ENCODE measurements at places on chromosomes 1 and 21.

DNA sequence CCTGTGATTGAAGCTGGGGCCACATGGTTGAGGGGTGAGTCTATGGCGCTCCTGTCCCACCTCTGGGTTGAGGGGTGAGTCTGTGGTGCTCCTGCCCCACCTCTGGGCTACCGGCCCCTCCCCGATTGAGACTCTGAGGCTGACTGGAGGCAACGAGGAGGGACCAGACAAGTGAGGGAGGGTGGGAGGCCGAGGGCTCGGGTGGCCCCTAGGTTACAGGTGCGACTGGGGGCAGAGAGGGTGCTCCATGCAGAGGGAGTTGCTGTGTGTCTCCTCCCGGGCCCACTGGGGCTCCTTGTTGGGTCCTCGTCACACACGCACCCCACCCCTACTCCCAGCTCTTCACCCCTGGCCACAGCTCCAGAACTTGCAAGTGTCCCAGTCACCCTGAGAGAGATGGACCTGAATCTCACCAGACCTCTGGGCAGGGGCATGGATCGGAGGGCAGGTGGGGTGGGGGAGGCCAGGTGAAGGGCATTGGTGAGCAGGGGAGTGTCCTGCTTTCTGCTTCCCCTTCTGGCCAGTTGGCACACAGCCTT, 12.8 kb downstream of the LDLRAP1 start:
- no peak for DNase-seq

DNA sequence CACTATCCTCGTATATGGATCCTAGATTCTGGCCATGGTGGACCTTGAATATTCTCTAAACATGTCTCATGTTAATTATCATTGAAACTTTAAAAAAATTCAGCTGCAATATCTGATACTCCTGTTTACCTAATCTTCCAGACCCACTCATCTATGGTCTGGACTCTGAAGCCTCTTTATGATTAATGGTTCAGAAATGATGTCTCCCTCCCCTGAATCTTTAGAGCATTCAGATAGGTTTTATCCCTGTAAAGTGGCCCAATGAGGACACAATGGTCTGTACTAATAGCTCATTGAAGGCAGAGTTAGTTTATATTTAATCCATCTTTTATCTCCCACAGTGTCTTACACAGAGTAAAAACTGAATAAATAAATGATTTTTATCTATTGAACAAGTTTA, 53.0 kb upstream of the DUSP10 start:
- DNase-seq = no peak

DNA sequence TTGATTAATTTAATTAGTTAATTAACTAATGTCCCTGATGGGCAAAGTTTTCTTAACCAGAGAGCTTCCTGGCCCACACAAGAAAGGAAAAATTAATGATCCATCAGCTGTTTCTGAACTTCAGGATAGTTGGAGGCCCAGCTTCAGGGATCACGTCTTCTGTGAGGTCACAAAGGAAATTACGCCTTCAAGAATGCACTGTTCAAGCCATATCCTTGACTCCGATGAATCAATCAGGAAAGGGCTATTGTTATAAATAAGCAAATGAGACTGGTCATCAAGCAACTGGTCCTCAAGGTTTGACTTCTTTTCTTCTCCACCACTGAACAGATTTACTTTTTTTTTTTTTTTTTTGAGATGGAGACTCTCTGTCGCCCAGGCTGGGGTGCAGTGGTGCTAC, 40.6 kb downstream of the TCP10L start:
- DNase-seq = no peak

GRCh38 chr1:47562799-47563198, 125.0 kb downstream of the FOXD2 start:
- no peak for DNase-seq

DNA sequence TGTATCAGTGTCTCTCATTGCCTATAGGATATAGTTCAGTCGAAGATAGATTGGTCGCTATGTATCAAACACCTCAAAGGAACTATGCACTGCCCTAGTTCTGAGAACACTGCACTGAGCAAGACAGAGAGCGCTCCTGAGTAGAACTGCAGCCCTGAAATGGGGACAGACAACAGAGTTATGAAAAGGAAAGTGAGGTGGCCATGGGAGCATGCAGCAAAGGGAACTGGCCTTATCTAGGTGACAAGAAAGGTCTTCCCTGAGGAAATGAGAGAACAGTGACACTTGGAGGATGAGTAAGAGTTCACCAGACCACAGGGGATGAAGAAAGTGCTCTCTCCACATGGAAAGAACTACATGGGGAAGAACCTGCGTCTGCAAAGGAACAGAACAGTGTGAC, 7.5 kb upstream of the G0S2 start:
- no peak for DNase-seq

DNA sequence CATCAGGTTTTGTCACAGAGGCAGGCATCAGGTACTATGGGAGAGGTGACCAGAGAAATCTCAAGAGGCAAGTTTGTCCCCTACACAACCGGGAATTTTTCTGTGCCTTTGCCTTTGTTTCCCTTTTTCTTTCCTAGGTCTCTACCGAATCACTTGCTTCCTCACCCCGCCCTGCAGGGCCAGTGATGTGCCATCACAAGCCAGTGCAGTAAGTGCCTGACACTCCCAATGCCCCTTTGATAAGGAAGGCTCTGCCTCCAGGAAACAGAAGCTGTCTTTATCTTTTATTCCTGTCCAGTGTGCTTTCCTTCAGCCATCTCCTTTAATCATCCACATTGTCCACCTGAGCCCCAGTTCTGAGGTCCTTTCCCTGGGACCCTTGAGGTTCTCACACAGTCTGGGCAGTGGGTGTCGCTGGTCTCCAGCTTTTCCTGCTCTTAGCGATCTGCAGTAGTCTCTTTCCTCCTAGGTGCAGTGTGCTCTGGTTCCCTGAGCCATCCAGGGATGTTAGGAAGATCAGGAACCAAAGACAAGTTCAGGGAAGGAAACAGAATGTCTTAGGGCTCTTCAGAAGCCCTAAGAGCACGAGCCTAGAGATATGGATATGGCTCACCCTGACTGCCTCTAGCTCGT, 36.6 kb downstream of the GJA5 start:
- DNase-seq = no peak

- no peak for DNase-seq
Observed at GRCh38 chr1:169236143-169236542, 129.7 kb downstream of the ATP1B1 start.

GRCh38 chr1:227411066-227411465, 92.8 kb upstream of the CDC42BPA start:
- DNase-seq = no peak

DNA sequence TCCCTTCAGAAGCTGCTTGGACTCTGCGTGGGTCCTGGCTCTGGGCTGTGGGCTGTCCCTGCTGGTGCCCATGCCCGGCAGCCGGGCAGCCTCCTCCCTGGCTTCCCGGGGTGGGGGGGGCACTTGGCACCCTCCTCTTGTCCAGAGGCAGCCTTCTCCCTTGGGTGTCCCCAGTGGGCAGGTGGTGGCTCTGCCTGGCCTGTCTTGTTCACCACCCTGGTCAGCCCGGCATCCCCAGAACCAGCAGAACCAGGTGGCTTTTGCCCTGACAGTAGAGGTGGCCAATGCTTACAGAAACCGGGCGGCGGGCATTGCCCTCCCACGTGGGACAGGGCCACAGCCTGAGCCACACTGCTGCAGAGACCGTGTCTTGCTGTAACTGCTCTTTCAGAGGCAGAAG, 38.0 kb downstream of the CFAP74 start:
- DNase-seq = no peak

GRCh38 chr21:28380241-28380640, 612.4 kb downstream of the LTN1 start:
- no peak for DNase-seq

DNA sequence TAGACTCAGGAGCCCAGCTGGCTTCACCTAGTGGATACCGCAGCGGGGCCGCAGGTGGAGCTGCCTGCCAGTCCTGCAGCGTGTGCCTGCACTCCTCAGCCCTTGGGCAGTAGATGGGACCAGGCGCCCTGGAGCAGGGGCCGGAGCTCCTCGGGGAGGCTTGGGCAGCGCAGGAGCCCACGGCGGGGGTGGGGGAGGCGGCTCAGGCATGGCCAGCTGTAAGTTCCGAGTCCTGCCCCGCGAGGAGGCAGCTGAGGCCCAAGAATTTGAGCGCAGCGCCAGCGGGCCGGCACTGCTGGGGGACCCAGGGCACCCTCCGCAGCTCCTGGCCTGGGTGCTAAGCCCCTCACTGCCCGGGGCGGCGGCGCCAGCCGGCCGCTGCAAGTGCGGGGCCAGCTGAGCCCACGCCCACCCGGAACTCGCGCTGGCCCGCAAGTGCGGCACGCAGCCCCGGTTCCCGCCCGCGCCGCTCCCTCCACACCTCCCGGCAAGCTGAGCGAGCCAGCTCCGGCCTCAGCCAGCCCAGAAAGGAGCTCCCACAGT, 30.9 kb downstream of the UTP25 start:
- DNase-seq = no peak

DNA sequence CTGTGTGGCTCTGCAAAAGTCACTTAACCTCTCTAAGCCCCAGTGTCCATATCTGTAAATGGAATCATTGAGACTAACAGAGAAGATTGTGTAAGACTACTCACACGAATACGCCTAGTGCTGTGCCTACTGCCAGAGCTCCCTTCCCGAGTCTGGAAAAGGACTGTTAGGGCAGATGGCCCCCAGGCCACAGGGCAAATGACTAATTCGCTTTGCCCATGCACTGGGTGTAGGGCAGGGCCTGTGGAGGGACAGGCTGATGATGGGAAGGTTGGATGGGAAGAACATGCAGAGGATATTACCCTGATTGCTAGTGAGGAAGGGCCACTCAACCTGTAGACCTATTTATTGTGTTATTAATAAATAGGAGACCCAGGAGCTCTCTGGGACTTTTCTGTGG, 4.2 kb upstream of the GPR61 start:
- no peak for DNase-seq

- no peak for DNase-seq
Observed at GRCh38 chr1:180898441-180899219, 14.1 kb upstream of the KIAA1614 start.

DNA sequence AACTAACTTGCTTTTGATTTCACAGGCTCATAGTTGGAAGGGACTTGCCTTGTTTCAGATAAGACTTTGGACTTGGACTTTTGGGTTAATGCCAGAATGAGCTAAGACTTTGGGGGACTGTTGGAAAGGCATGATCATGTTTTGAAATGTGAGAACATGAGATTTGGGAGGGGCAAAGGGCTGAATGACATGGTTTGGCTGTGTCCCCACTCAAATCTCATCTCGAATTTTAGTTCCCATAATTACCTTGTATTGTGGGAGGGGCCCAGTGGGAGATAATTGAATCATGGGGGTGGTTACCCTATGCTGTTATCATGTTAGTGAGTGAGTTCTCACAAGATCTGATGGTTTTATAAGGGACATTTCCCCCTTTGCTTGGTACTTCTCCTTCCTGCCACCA, 222.1 kb downstream of the GRIK1 start:
- no peak for DNase-seq

DNA sequence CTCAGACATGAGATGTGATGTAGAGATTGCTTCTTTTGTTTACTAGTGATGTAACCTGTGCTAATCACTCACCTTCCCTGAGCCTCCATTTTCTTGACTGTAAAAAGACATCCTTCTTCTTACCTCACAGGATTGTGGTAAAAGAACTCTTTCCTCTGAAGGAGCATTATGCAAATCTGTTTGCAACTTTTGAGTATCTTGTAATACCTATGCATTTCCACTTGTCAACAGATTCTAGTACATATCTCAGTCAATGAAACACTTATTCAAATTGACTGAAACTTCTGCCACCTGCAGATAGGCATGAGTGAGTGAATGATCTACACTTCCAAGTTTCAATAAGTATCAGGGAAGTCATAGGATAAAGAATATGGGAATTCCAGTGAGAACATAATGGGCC, 174.7 kb downstream of the HHIPL2 start:
- no peak for DNase-seq

DNA sequence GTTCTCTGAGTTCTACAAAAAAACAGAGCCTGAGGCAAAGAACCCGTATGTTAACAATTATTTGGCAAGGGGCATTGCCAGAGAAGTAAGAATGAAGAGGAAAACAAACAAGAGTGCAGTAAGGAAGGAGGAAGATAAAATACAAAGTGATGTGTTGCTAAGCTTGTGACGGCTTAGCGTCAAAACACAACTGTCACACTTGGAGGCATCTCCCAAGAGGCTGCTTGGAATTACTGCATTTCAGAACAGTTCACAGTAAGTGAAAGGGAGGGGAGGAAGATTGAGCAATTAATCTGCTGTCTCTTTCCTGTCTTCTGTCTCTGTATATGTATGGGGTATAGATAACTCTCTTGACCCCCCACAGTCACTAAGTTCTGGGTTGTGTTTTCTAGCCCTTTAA, 1017.0 kb upstream of the TMPRSS15 start:
- DNase-seq = no peak

DNA sequence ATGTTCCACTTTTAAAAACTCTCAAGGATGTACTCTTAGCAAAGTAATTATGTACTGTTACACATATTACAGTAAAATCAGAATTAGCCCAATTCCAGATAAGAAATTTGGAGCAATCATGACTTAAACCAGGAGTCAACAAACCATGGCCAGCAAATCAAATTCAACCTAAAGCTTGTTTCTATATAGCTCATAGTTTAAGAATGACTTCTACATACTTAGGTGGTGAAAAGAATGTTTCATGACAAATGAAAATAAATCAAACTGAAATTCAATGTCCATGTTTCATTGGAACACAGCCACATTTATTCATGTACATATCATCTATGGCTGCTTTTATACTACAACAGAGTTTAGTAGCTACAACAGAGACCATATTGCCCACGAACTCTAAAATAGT, 35.1 kb downstream of the FRRS1 start:
- no peak for DNase-seq

DNA sequence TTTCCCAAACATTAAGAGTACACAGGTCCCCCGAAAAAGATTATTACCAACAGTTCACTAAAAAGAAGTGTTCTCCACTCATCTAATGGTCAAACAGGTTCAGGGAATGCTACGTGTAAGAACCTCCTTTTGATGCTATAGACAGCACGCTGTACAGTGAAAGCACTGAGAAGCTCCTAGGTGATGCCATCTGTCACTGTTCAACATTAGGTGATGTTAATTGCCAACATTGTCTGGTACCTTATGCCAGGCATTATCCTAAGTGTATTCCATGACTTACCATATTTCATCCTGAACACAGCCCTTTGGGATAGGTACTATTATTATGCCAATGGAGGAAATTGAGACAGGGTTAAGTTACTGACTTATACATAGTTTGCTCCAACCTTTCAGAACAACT, 82.1 kb downstream of the DAB1 start:
- no peak for DNase-seq

GRCh38 chr1:117810553-117810952, 118.9 kb downstream of the GDAP2 start:
- DNase-seq = no peak

GRCh38 chr1:57788313-57788712, 364.5 kb upstream of the DAB1 start:
- no peak for DNase-seq

DNA sequence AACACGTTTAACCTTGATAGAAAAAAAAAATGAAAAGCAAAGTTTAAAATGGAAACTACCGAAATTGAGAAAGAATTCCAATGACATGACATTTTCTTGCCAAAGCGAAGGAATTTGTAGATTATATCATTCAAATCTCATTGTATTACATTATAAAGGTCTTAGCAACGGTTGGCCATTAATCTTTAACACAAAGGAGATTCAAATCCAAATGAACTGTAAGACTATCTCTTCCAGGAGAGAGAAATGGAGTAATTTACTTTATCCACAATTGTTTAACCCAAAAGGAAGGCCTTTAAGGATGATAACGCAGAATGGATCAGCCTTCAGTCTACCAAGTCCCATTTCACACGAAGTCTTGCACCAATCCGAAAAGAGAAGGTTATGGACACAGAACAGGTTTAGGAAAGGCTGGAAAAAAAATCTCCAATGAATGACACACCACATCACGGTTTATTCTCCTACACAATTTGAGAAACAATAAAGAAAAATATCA, 1.5 kb downstream of the ENAH start:
- no peak for DNase-seq

GRCh38 chr21:45839274-45839673, 142.3 kb upstream of the COL6A1 start:
- no peak for DNase-seq

Data from HL-60 (cell line).